AG04450 (cell line): ENCODE measurements at places on chromosomes 2 and 18.
A peak's percentile ranks its signal among the peaks of the same experiment; 100 is the strongest.

DNA sequence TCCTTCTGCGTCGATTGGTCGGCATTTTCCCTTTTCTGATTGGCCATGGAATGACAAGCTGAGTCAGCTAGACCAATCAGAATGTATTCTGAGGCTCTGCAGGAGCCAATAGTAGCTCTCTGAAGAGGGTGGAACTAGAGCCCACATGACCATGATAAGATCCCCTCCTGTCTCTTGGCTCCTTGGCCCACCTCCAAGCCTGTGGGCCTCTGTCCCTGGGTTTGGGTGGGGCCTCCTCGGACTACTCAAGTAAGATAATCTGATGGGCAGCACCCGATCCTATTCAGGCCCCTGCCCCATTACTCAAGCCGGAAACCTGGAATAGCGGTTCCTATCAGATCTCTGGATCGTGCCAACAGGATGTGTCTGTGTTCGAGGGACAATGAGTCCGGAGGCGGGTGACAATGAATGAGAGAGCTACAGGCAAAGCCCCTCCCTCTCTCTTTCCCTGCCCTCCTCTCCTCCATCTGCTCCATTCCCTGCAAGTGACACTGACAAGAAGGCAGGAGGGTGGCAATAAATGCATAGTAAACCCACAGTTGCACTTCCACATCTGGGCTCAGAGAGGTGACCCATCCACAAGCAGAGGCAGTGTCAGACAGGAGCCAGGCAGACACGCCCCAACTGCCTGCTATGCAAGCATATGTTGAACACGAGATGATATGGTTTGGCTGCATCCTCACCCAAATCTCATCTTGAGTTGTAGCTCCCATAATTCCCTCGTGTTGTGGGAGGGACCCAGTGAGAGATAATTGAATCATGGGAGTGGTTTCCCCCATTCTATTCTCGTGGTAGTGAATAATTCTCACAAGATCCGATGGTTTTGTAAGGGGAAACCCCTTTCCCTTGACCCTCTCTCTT, 114.7 kb downstream of the TNS1 start:
- DNase-seq: no peak

GRCh38 chr2:217652761-217653639, 349.8 kb downstream of the TNS1 start:
- DNase-seq: peak; percentile 55

- DNase-seq: no peak
Measured at GRCh38 chr2:129906861-129907235, 72.6 kb upstream of the RAB6C start.

DNA sequence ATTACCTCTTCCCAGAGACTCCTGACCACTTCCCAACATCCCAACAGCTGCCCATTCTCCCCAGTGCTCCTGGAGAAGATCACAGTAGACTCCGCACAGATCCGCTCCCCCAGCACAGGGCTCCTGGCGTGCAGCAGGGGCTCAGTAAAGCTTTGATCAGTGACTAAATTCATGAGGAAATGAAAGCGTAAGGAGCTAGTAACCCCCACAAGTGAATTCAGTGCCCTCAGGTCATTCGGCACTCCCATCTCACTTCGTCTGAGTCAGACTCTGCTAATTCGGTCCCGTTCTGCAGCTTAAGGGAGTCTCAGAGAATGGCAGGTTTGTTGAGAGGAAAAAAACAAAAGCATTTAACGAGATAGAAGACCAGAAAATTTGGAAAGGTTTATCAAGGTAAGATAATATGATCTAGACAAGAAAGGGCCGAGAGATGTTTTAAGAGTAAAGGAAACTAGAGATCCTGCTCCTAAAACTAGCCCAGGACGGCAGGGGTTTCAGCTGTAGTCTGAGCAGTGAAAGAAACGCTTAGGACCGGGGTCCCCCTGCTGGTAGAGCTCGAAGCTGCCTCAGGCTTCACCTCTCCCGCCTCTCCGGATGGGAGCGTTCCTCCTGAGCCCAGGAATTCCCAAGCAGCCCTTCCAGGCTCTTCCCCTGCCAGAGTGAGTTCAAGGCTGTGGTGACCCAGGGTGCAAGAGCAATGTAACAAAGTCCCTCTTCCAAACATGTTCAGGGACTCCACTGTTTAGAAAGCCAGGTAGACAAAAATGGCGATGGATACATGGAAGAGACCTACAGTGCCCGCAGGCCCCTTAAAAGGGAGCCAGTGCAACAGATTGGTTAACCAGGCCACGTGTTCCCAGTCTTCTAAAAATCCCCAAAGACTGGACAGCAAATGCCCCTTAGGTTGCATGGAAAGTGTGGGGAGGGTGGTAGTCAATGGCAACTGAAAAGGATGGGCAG, 127.3 kb downstream of the DNER start:
- DNase-seq: peak; percentile 24

- DNase-seq: no peak
Measured at GRCh38 chr2:58266211-58266610, 25.1 kb upstream of the FANCL start.

DNA sequence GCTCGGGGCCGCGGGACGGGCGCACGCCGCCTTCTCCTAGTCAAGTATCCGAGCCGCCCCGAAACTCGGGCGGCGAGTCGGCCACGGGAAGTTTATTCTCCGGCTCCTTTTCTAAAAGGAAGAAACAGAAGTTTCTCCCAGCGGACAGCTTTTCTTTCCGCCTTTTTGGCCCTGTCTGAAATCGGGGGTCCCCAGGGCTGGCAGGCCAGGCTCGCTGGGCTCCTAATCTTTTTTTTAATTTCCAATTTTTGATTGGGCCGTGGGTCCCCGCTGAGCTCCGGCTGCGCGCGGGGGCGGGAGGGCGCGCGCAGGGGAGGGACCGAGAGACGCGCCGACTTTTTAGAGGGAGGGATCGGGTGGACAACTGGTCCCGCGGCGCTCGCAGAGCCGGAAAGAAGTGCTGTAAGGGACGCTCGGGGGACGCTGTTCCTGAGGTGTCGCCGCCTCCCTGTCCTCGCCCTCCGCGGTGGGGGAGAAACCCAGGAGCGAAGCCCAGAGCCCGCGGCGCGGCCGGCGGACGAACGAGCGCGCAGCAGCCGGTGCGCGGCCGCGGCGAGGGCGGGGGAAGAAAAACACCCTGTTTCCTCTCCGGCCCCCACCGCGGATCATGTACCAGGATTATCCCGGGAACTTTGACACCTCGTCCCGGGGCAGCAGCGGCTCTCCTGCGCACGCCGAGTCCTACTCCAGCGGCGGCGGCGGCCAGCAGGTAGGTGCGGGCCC, 617 bp downstream of the FOSL2 start:
- DNase-seq: no peak

DNA sequence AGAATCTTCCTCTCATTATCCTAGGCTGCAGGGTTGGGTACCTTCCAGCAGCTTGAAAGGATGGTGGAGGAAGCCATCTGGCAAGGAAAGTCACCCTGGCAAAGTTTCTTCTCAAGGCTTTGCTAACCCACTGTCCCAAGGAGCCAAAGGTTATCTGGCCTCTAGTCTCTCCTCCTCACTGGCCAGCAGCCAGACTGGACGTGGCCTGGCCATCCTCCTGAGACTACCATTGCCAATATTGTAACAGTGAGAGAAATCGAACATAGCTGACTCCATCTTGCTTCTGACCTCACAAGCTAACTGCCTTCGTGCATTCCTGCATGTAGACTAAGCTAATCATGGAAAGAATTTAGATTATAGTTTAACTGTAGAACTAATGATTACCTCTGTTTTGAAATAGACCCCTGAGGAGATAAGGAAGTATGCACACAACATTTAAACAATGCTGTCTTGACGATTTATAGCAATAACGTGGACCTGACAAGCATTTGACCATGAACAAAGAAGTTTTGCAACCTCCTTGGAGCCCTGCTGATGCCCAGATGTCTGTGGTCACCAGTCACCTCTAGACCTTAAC, 7.8 kb upstream of the ANXA4 start:
- no peak for DNase-seq

DNA sequence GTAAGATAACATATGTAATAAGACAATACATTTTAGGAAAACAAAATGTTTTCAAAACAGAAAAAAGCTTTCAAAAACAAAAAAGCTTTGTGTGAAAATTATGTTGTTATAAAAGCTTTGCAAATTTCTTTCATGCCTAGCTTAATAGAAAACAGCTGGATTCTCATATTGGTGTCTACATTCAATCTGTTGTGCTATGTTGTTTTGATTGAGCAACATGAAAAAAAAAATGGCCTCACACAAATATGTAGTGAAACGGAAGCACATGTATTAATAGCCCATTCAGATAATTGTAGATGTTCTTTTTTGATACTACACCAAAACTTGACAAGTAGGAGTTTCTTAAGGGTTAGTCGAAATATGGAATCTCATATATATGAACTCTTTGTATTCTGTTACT, 197.5 kb downstream of the ZEB2 start:
- no peak for DNase-seq

DNA sequence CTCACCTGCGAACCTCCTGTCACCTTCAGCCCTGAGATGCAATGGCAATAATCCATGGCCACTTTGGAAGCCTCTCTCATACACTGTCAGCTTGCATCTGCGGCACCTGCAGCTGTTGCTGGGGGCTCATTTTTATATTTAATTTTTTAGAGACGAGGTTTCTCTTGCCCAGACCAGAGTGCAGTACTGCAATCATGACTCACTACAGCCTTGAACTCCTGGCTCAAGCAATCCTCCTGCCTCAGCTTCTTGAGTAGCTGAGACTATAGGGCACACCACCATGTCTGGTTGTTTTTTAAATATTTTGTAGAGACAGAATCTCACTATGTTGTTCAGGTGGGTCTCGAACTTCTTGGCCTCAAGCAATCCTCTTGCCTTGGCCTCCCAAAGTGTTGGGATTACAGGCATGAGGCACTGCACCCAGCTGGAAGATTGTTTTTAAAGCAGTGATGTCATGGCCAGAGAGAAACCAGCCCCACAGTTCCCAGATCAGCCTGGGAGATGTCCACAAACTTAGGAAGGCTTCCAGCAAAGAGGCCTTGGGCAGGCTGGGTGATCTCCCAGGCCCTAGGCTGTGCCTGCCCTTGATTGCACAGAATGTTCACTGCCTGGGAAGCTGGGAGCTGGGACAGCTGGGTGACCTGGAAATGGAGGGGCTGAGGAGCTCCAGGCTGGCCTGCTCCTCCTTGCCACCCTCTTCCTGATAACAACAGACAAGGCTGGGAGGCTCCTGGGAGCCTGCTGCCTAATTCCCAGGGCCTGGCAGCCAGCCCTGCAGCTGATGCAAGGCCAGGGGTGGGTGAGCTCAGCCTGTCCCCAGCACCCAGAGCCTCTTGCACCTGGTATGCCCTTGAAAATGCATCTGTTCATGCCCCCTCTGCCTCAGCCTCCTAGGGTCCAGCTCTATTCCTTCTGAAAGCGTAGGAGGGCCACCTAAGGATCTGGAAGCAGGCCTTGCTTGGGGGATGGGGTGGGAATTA, 27.1 kb downstream of the SH2D6 start:
- peak; percentile 50 for DNase-seq

DNA sequence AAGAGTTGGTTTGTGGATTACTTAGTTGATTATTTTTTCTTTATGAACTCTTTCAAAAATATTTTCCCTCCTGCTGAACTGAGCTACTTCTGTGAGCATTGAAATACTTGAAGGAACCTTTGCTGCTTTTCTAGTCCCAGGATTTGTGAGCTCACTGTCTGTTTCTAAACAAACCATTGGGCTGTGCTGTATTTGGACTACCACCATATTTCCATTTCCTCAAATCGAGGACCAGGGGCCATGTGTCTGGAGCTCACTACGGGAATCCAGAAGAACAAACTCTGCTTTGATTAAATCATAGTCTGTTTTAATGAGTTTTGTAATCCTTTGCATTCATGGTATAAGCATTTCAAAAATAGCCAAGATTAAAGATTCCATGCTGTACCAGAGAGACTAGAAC, 1.3 kb downstream of the MRPL33 start:
- no peak for DNase-seq

- no peak for DNase-seq
Measured at GRCh38 chr2:23636426-23636825, 251.4 kb downstream of the KLHL29 start.

DNA sequence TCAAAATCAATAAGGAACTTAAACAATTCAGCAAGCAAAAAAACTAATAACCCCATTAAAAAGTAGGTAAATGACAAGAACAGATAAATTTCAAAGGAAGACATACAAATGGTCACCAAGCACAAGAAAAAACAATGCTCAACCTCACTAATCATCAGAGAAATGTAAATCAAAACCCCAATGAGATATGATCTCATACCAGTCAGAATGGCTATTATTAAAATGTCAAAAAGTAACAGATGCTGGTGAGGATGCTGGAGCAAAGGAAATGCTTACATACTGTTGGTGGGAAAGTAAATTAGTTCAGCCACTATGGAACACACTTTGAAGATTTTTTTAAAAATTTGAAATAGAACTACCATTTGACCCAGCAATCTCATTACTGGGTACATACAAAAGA, 538.0 kb downstream of the TMX3 start:
- no peak for DNase-seq

GRCh38 chr18:56235481-56236013, 402.8 kb downstream of the TXNL1 start:
- DNase-seq: no peak

GRCh38 chr18:35689728-35690127, 108.2 kb downstream of the GALNT1 start:
- DNase-seq: no peak

DNA sequence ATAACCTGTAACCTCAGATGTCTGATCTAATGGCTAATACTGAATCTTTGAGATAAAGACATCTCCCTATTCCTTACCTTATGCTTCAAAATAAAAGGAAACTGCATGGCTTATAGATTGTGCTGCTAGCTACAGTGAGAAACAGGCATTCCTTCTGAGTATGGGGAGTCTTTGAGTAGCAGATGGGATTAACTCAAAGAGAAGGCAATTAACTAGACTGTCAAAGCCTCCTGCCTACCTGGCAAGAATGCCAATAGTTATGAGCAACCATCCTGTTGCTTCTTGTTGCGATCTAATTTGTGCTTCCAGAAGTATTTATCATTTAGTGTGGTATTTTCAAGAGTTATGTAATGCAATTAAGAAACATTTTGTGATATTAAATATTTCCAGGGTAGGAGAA, 660.0 kb upstream of the TMEFF2 start:
- no peak for DNase-seq

GRCh38 chr18:79533591-79533990, 137.9 kb downstream of the NFATC1 start:
- no peak for DNase-seq

- DNase-seq: no peak
Measured at GRCh38 chr2:160220026-160220425, 20.0 kb upstream of the ITGB6 start.

GRCh38 chr18:49668574-49669275, 106.9 kb downstream of the LIPG start:
- DNase-seq: no peak

GRCh38 chr2:38154395-38154794, 78.4 kb upstream of the CYP1B1 start:
- no peak for DNase-seq

- DNase-seq: no peak
Measured at GRCh38 chr2:144467502-144468137, 52.3 kb downstream of the ZEB2 start.

- DNase-seq: no peak
Measured at GRCh38 chr2:66694087-66694860, 259.3 kb downstream of the MEIS1 start.

GRCh38 chr2:217934321-217935131, 68.3 kb downstream of the TNS1 start:
- DNase-seq: peak; percentile 47
